Left hindlimb (tissue), 1 donor: ENCODE measurements at places on chromosomes 16 and 17.
A peak's percentile ranks its signal among the peaks of the same experiment; 100 is the strongest.

GRCh38 chr17:68612209-68612922, 11.2 kb upstream of the FAM20A start:
- no peak for DNase-seq

DNA sequence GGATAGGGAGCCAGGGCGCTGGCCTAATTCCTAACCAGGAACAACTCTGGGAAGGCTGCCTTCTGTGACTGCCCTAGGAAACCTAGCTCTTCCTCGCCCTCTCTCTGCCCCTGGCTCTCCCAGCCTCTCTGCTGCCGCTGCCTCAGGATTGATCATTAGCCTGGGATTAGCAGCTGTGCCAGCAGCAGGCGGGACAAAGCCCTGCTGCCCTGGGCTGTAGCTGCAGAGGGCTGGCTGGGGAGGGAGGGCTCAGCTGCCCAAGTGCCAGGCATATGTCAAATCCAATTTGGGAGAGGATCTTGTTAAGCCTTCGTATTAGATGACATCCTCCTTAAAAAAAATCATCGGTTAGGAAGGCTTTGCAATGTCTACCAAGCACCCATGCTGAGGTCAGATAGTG, 144.8 kb upstream of the CCL2 start:
- DNase-seq = no peak

- no peak for DNase-seq
Observed at GRCh38 chr16:83599789-83600462, 207.9 kb upstream of the HSBP1 start.

- DNase-seq = no peak
Observed at GRCh38 chr16:19583665-19584300, 28.3 kb downstream of the VPS35L start.

- no peak for DNase-seq
Observed at GRCh38 chr16:24114876-24115275, 141.3 kb upstream of the CACNG3 start.

- DNase-seq = no peak
Observed at GRCh38 chr17:27663936-27664605, 33.1 kb downstream of the LGALS9 start.

GRCh38 chr16:19997264-19997663, 76.4 kb downstream of the GPR139 start:
- no peak for DNase-seq

DNA sequence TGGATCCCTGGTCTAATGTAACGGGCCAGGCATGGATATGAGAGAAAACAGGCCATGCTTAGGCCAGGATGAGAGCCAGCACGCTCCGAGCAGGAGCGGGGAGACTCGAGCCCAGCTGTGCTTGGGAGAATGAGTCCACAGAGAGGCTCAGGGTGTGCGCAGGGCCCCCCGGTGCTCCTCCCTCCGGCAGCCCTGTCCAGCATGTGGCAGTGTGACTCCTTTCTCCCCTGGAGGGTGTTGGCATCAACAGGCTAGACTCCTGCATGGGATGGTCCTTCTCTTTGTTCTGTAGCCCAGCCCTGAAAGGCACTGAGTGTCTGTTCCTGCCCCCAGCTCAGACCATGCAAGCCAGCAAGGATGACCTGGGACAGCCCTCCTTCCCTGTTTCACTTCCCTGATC, 23.4 kb downstream of the PGS1 start:
- no peak for DNase-seq

- DNase-seq = no peak
Observed at GRCh38 chr17:37828651-37829124, 83.8 kb upstream of the HNF1B start.

GRCh38 chr16:68345958-68346635, 35.3 kb downstream of the PRMT7 start:
- DNase-seq = peak; percentile 11

- no peak for DNase-seq
Observed at GRCh38 chr17:40577611-40578065, 12.4 kb upstream of the CCR7 start.

- DNase-seq = no peak
Observed at GRCh38 chr16:50902457-50902856, 160.6 kb downstream of the CYLD start.

- no peak for DNase-seq
Observed at GRCh38 chr16:21654881-21655280, 2.5 kb upstream of the IGSF6 start.

GRCh38 chr17:39606434-39607056, 1.2 kb downstream of the NEUROD2 start:
- DNase-seq = no peak

DNA sequence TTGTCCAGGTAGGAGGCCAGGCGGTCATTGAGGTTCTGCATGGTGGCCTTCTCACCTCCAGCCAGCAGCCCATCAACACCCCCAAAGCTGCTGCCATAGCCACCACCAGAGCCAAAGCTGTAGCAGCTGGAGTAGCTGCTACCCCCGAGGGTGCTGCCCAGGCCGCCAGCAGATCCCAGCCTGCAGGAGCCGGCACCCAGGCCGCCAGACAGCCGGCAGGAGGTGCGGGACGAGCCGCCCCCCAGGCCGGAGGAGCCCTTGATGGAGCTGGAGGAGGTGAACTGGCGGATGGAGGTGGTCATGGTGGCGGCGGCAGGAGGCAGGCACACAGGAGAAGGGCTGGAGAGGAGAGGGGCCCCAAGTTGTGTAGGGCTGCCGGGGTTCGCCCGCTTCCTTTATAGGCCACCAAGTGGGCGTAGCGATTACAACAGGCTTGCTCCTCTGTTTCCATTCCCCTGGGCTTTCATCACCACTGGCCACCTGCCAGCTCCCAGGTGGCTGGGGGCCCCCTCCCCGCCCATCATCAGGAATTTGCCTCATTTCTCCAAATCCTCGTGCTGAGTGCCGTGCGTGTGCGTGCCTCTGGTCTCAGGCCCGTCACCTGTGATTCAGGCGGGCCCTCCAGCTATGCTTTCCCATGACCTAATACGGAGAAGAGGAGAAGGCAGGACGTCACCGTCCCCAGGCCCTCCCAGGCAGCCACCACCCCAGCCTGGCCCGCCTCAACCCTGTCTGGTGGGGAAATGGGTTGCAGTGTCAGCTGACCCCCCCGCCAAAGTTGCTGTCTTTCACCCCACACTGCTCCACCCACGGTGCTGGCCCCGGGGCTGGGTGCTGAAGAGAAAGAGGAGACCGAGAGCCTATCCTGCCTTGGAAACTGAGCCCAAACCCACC, at the start of gene KRT17:
Gene KRT17, minus strand, starts transcription at position 368 of the 894 bp plus-strand sequence. Its CDS starts 66 bp downstream, at position 302.
- peak; percentile 20 for DNase-seq

DNA sequence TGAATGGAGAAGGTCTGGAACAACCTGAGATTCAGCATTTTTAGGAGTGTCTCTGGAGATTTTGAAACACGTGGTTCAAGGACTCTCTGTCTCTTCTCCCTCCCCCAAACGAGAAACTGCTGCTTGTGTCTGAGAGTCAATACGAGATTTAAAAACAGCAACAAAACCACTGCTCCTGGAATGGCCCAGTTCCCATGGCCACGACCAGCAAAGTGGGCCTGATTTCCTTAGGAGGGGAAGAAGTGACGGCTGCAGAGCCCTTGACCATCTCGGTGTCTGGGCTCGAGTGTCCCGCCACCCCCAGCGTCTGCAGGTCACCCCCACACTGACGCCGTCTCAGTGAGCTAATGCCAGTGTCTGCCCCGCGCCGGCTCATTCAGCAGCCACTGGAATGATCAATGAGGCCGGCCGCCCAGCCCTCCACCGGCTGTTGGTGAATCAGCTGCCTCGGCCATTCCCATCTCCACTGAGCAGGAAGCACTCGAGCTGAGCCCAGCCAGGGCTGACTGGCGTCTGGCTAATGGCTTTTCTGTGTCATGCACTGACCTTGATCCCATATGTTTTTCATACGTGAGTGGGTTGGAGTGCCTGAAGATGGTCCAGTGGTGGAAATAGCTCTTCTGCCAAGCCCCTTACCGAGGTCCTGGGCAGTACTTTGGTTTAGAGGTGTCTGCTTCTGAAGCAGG, 151.8 kb downstream of the PITPNC1 start:
- peak; percentile 85 for DNase-seq

GRCh38 chr16:68473358-68474070, 25.2 kb upstream of the SMPD3 start:
- DNase-seq = no peak

- DNase-seq = peak; percentile 72
Observed at GRCh38 chr17:6752068-6752909, 3.6 kb upstream of the XAF1 start.

DNA sequence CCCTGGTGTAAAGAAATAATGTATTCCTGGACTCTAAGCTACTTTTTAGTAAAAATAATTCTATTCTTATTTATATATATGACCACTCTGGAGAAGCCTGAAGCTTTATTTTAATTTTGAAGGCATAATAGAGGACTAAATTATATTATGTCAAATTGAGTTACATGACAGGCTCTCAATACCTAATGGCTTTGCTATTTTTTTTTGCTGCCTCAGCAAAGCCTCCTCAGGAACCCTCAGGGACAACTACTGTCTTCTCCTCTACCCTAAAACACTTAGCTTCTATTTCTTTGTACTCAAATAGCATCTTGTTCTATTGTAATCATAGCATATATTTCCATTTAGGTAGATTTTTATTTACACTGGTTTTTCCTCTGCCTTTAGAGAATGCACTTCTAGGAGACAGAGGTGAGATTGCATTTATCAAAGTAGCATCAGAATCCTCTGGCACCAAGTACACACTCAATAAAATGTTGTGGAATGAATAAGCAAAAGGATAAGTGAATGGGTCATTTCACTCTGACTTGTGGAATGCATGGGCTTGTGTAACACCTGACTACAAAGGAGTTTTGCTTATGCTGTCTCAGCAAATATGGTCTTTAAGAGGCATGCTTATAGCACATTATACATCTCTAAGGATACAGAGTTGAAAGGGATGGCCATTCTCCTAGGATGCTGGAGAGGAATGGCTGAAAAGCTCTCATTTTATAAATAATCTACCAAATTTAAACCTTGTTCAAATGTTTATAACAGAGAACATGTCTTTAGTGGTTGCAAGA, 605.2 kb downstream of the KCNJ2 start:
- DNase-seq = no peak

- DNase-seq = no peak
Observed at GRCh38 chr17:49180303-49180702, 30.1 kb downstream of the GNGT2 start.

GRCh38 chr17:76772842-76773525, 35.1 kb downstream of the MFSD11 start:
- DNase-seq = peak; percentile 56

DNA sequence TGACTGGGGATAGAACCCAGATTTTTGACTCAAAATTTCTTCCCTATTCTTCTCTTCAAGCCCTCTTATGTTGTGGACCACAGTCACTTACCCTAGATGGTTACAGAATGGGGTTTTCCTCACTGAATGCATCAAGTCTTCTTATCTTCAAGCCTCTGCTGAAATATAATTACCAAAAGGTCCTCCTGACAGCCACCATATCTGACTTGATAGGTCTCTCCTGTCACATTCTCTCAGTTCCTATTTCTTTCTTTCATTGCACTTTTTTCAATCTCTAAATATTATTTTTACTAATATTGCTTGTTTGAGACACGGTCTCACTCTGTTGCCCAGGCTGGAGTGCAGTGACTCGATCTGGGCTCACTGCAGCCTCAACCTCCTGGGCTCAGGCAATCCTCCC, 1.1 kb upstream of the COPZ2 start:
- DNase-seq = no peak

GRCh38 chr17:80937462-80938381, 53.9 kb upstream of the CHMP6 start:
- peak; percentile 78 for DNase-seq

GRCh38 chr17:59498530-59499307, 66.7 kb upstream of the DHX40 start:
- peak; percentile 45 for DNase-seq

- no peak for DNase-seq
Observed at GRCh38 chr16:2007081-2007836, 2.4 kb downstream of the ZNF598 start.

DNA sequence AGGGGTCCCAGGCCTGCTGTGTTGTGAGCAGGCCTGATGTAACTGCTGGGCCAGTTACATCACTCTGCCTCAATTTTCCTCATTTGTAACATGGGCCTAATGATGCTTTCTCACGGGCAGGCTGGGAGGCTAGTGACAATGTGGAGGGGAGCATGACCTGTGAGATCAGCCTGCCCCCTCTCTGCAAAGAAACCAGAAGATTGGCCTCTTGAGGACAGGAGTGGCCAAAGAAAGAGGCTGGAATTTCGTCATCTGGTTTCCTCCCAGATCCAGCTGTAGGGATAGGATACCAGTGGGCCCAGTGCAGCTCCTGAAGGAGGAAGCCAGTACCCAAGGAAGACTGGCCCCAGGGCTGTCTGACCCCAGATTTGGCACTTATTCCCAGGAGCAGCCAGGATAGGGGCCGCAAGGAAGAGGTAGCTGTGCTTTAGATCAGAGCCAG, 615 bp upstream of the SREBF1 start:
- DNase-seq = no peak

DNA sequence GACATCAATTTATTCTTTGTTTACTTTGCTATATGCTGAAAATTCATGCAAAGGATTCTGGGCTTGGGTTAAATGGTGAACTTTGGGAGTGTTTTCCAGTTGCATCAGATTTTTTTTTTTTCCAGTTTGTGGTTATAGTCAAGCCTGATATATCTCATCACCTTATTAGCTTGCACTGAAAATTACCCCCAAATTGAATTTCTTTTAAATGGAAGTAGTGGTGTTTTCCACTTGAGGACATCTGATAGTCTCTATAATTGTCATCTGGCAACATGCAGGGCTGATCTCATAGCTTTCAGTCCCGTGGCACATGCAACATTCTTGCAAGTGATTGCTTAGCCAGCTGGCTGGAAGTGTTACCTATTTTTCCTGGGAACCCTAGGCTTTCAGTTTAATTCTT, 4.7 kb upstream of the KRTAP3-1 start:
- no peak for DNase-seq

DNA sequence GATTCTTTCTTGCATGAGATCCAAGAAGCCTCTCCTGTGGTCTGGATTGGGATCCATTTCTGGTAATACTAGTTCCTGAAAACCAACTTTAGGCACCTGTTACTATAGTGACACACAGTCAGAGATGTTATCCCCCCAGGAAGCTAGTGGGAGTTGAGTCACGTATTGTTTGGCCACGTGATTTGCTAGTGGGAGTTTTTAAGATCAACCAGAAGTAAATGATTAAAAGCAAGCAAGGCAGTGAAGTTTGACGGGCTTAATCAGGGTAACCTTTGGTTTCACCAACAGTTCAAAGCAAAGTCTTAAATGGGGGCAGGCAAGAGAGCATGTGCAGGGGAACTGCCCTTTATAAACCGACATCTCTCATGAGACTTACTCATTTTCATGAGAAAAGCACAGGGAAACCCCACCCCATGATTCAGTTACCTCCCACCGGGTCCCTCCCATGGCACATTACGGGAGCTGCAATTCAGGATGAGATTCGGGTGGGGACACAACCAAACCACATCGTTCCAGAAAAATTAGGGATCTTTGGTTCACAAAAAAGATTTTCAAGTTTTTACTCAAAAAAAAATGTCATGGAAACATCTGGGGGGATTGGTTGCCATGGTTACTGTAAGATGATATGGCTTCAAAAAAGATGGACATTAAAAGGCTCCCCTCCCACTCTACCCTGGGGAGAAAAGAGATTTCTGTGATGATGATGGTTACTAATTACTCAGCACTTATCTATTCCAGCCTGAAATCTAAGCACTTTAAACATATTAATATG, 483.1 kb upstream of the ERCC4 start:
- DNase-seq = no peak
